AG20443 (cell line): ENCODE measurements at places on chromosomes 7 and 10.
A peak's percentile ranks its signal among the peaks of the same experiment; 100 is the strongest.

GRCh38 chr10:30438021-30438850 is 4.3 kb downstream of the MAP3K8 start:
- DNase-seq: peak; percentile 21

GRCh38 chr10:79380946-79381721 is 33.9 kb downstream of the PPIF start:
- no peak for DNase-seq

DNA sequence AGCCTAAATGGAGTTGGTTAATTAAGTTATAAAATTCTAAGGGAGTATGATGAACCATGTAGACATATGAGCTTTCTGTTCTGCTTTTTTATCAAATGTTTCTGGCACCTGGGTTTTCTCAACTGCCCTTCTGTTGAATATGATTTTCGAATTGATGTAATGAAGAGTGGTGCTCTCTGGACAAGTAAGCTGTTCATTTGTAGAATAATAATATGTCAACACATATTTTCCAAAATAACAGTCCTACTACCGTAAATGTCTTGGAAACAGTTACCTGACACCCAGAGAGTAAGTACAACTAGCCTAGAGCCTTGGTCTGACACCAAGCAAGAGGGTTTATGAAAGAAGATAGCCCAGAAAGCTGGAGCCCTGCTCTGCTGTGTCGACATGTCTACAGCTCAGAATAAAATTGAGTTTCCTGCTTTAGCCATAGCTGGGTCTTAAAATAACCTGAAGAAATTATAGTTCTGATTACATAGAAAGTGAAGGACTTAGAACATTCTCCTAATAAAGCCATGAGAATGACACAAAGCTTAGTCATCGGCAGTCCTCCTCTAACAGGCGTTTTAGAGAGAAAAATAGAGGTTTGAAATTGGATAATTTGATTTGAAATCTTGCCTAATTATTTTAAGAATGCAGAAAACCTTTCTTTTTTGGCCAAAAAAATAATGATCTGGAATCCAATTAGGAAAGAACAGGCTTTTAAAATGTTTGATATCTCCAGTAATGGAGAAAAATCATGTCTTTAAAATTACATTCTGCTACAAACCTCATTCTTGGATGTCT is 25.1 kb downstream of the HDAC9 start:
- peak; percentile 50 for DNase-seq

DNA sequence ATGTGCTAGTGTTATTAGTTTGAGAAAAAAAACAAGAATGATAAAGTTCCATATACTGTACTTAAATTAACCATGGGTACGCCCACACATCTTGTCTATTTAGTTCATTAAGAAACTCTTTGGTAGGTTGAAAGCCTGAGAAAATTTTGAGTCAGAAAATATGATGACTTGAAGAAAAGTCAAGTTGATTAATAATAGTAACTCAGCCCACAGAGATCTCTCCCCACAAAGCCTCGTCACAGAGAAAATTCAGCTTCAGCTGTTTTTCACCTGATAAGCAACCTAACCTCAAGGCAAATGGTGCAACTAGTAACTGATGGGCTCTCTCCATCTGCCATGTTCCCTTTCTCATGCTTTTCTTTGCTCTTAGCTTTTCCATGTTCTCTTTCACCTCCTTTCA is 1021.6 kb downstream of the GATA3 start:
- no peak for DNase-seq

GRCh38 chr7:143413123-143413522 is 4.5 kb upstream of the EPHA1 start:
- DNase-seq: no peak

- no peak for DNase-seq
These were observed 218.1 kb downstream of the WDR11 start for GRCh38 chr10:121069061-121069850.

DNA sequence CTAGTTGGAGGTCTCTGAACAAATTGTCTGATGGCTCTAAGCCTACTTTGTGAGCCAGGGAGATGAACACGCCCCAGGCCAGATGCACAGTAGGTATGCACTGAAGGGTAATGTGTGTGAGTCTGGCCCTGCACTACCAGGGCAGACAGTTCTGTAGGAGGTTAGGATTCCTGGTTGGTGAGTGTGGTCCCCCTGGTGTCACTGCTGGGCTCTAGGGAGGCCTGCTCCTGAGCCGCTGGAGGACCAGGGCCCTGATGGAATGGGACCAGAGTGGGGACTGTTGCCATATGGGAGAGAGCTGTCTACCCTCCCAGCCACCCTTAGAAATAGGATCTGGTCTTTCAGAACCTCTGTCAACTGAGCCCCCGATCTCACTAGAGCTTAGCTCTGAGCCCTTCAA is 42.0 kb downstream of the CDH23 start:
- no peak for DNase-seq

GRCh38 chr7:108090791-108091460 is 39.2 kb downstream of the LAMB4 start:
- no peak for DNase-seq

- DNase-seq: no peak
These were observed 35.4 kb upstream of the PODXL start for GRCh38 chr7:131591687-131592319.

GRCh38 chr7:78770422-78771410 is 682.8 kb downstream of the MAGI2 start:
- DNase-seq: peak; percentile 12

DNA sequence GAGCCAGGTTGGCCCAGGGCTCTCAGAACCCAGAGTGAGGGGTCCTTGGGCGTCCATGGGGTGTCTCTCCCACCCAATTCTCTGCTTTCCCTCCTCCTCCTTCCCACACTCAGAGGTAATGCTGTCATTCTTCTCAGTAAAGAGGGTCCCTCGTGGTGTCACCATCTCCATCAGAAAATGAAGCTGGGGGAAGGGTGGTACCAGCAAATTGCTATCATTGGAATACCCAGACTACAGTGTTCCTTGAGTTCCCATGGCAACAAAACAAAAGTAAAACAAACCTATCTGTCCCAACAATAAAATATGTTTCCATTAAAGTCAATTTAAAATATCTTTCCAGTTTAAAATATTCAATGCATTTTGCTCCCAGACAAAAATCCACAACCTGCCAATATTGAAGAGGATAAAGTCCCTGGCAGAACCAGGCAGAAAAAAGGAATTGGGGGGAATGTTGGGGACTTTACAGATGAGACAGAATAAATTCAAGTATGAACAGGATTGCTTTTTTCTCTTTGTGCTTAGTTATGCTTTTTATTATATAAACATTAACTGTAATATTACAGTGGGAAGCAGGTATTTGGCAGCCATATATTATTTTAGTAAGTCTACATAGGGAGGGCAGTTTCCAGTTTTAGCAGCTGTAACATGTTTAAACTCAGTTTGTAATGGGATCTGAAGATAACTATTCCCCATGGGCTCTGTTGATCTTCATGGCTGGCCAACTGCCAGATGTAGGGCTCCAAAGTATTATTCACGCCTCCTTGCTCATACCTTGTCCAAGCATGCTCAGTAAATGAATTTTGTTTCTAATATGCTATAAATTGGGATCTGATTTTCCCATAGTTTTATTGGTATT is 182.1 kb downstream of the ARID5B start:
- peak; percentile 34 for DNase-seq

DNA sequence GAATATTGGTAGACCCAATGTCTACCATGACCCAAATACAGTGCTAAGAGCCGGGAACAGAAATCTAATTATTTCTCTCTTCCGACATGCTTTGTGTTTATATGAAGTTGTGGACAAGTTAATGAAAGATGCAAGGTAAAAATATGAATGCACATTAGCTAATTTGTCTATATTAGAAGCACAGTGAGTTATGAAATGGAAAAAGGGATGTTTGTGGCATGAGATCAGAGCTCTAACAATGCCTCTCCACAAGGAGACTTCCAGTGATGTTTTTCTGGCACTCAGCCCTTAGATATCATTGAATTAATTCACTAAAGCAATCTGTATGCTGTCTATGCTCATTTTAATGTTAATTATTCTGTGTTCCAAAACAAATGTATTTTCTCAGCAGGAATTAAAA is 897.2 kb downstream of the CNTNAP2 start:
- peak; percentile 5 for DNase-seq

DNA sequence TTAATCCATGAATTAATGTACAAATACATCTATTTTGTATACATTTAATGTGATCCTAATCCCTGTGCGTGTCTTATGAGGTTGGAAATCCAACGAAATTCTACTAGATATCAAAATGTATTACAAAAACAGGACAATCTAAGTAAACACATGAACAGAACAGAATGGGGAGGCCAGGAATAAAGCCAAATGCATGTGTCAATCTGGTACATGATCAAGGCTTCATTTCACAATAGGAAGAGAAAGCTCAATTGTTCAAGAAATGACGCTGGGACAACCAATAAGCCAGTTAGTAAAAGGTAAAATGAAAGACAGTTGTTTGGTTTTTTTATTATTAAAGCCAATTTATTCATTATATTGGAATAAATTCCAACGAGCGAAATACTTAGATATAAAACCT is 83.0 kb downstream of the COL13A1 start:
- no peak for DNase-seq

DNA sequence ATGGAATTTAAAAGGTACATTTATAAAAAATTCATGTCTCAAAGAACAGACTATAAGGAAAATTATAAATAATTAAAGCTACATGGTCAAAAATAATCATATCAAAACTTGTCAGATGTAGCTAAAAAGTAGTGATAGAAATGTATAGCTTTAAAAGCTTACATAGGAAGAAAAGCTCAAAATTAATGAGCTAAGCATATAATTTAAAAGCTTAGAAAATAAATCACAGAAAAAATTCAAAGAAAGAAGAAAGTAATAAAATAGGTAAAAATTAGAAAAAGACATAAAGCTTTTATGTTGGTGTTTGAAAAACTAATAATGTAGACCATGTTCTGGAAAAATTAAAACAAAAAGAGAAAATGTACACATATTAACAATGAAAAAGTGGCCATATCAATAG is 5.3 kb downstream of the TCAF1 start:
- no peak for DNase-seq

- DNase-seq: no peak
These were observed 31.2 kb upstream of the GARS1 start for GRCh38 chr7:30563326-30563942.

- peak; percentile 84 for DNase-seq
These were observed 26.3 kb upstream of the PPIF start for GRCh38 chr10:79320820-79321493.

- DNase-seq: no peak
These were observed 375.2 kb downstream of the ARL4A start for GRCh38 chr7:13062631-13063030.

DNA sequence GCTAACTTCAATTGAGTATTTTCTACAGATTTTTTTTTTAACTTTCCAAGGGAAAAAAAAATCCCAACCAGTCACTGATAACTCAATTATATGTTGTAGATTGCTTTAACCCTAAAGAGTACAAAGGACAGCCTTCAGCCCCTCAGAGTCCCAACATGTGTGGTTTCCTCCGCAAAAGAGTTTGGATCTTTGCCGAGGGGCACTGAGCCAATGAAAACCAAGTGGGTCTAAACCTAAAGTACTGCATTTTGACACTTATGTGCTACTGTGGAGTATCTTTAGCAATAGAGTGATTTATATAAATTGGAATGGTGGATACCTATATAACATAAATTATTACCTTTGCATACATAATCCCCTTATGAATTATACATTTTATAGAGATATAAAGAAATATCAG is 91.5 kb downstream of the SEMA3D start:
- DNase-seq: no peak

GRCh38 chr10:102982296-102982695 is 64.2 kb downstream of the CNNM2 start:
- no peak for DNase-seq

DNA sequence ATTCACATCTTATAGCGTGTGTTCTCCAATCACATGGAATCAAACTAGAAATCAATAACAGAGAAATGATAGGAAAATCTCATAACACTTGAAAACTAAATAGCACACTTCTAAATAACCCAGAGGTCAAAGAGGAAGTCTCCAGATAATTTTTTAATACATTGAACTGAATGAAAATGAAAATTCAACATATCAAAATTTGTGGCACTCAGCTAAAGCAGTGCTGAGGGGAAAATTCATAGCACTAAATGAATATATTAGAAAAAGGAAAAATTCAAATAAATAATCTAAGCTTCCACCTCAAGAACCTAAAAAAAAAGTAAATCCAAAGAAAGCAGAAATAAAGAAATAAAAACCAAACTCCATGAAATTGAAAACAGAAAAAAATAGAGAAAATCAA is 17.3 kb downstream of the CALML3 start:
- no peak for DNase-seq

- DNase-seq: no peak
These were observed 43.8 kb upstream of the BET1 start for GRCh38 chr7:94047956-94048355.
